Stomach (tissue), 19 donors: ENCODE measurements at places on chromosomes 12 and 14. TPM values are rescaled to one million over a fixed set of nuclear protein-coding genes. Genes with fewer than 3 reads are reported as not detected.

OASL gene
- total RNA-seq, result 35.0 TPM

TAS2R50 gene
- total RNA-seq, result not detected

SERPINA5 gene
- total RNA-seq, result 10.7 TPM

CISTR gene
- total RNA-seq, result not detected

TBX5 gene
- total RNA-seq, result not detected

CIDEB gene
- 6.4 TPM for total RNA-seq

EML1 gene
- total RNA-seq, result 30.1 TPM

RIMBP2 gene
- total RNA-seq, result 22.8 TPM

OR6C74 gene
- total RNA-seq, result not detected

PTHLH gene
- not detected for total RNA-seq

AQP2 gene
- not detected for total RNA-seq

STAC3 gene
- 0.55 TPM for total RNA-seq

DRAM1 gene
- 0.89 TPM for total RNA-seq

NDRG2 gene
- 418 TPM for total RNA-seq

KRT3 gene
- total RNA-seq, result not detected
